A549 treated with Hydrocortisone at 1 μM for 4 hours (cell line): ENCODE measurements at places on chromosomes 7 and 10. TPM values are rescaled to one million over a fixed set of nuclear protein-coding genes. Genes with fewer than 3 reads are reported as not detected.

Gene PDZD7
- 0.67 to 1.1 TPM (median 0.77 TPM) in 5 replicates for total RNA-seq

Gene TYW1
- total RNA-seq = 13.8 to 17.3 TPM (median 14.7 TPM) in 5 replicates

Gene ACHE
- total RNA-seq = 2.4 to 3.2 TPM (median 3.0 TPM) in 5 replicates

Gene TRIM74
- total RNA-seq = 0.31 to 0.55 TPM (median 0.51 TPM) in 5 replicates

Gene CHN2
- 0.07 to 0.56 TPM (median 0.14 TPM) in 5 replicates for total RNA-seq

Gene GJD4
- not detected in 5 replicates for total RNA-seq

Gene SGPL1
- 24.8 to 41.0 TPM (median 27.0 TPM) in 5 replicates for total RNA-seq
